ENCODE measurements at places on chromosomes 11 and 22.

DNA sequence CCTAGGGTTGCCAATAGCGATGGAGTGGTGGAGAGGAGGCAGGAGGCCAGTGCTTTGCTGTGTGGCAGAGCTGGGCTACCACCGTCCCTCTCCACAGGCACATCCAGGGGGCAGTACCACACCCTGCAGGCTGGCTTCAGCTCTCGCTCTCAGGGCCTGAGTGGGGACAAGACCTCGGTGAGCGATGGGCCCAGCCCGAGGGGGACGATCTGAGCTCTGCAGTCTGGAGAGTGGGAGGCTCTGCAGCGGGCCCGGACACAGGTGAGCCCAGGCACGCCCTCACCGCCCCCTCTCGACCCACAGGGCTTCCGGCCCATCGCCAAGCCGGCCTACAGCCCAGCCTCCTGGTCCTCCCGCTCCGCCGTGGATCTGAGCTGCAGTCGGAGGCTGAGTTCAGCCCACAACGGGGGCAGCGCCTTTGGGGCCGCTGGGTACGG, 2.5 kb downstream of the PKP3 start:
- no peaks in the 10 kb centered on the region for H3K27me3 ChIP-seq
- DNase-seq: no peak
- H3K4me1 ChIP-seq: peaks cover 37% of the 10 kb centered on the region
- H3K36me3 ChIP-seq: no peaks in the 10 kb centered on the region
- H3K27ac ChIP-seq: no peak overlapping the region
- H3K4me3 ChIP-seq: peak overlapping the region; percentile 36

DNA sequence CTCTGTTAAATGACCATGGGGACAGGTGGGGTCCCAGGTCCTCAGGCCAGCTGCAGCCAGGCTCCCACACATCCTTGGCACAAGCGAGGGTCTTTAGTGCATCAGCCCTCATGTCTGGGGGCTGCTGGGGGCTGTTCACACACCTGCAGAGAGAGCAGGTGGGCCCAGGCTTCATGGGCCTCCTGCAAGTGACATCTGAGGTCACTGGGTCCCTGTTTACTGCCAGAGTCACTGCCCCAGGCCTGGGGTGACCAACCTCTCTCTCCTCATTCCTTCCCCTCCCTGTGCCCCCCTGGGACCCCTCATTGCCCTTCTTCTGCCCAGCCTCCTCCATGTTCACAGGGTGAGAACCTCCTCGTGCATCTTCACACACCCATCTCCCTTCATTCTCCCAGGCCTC, 92.4 kb downstream of the RTL6 start:
- DNase-seq: no peak
- H3K4me3 ChIP-seq: no peak overlapping the region
- no peak overlapping the region for H3K27ac ChIP-seq

GRCh38 chr11:14819596-14819995, 72.4 kb downstream of the CYP2R1 start:
- no peaks in the 10 kb centered on the region for H3K36me3 ChIP-seq
- no peaks in the 10 kb centered on the region for H3K4me1 ChIP-seq
- H3K27ac ChIP-seq: no peak overlapping the region
- no peak overlapping the region for H3K4me3 ChIP-seq

DNA sequence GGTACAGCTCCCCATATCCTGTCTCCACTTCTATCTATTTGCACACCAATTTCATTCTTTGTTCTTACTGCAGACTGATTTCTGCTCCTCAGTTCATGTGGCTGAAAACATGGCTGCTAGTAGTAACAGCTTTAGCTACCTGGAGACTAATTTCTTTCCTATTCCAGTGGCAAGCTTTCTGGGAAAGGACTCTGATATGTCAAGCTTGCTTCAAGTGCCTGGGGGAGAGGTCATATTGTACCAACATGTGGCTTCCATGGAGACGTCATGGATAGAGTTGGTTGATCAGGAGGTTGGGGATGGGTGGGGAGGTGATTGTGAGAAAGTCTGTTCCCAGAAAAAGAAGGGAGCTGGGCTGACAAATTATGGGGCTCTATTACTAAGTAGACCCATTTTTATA, 44.9 kb downstream of the ADM start:
- H3K27me3 ChIP-seq: no peaks in the 10 kb centered on the region
- no peak overlapping the region for H3K4me3 ChIP-seq
- H3K4me1 ChIP-seq: no peaks in the 10 kb centered on the region
- no peak overlapping the region for H3K27ac ChIP-seq
- DNase-seq: peak; percentile 18
- no peaks in the 10 kb centered on the region for H3K36me3 ChIP-seq

DNA sequence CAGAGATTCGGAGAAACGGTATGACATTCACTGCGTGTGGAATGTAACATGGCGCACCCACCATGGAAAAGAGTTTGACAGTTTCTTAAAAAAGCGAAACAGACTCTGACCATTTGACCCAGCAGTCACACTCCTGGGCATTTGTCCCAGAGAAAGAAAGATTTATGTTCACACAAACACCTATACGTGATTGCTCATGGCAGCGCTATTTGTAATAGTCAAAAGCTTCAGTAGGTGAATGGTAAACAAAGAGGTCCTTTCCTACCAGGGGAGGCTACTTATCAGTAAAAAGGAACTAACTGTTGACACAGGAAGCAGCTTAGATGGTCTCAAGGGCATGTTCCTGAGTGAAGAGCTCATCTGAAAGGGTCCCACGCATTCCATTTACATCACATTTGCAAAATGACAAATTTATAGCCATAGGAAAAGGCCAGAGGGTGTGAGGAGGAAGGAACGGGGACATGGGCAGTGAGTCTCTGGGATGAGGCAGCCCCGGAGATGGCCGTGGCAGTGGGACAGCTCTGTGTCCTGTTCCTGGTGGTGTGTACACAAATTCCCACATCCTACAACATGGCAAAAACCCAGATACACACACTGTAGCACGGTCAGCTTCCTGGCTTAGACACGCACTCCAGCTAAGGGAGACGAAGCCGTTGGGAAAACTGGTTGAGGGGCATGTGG, 14.6 kb upstream of the KRTAP5-6 start:
- H3K4me3 ChIP-seq: no peak overlapping the region
- H3K27me3 ChIP-seq: no peaks in the 10 kb centered on the region
- no peak for DNase-seq

GRCh38 chr22:41021613-41022454, 70.6 kb upstream of the EP300 start:
- peak overlapping the region; percentile 98 for H3K27ac ChIP-seq
- H3K27me3 ChIP-seq: no peaks in the 10 kb centered on the region
- peak overlapping the region; percentile 66 for H3K4me3 ChIP-seq
- no peaks in the 10 kb centered on the region for H3K36me3 ChIP-seq

DNA sequence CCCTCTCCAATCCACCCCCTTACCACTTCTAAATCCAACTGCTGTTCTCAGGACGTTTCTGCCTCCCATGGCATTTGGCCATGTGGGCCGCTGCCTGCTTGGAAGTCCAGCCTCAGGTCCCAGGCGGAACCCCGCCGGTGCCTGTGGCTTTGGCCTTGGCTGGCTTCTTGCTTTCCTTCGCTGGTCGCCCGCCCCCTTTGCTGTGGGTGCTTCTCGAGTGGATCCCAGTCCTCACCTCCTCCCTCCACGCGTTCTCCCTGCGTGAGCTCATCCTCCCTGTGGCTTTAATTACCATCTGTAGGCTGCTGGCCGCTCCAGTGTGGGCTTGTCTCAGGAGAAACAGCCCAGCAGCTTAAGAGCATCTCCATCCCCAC, 111.7 kb downstream of the NECTIN1 start:
- peaks cover 11% of the 10 kb centered on the region for H3K4me1 ChIP-seq
- no peak overlapping the region for H3K27ac ChIP-seq
- H3K27me3 ChIP-seq: no peaks in the 10 kb centered on the region
- DNase-seq: no peak

GRCh38 chr11:5809122-5809519, 397 bp downstream of the OR52N2 start:
- no peaks in the 10 kb centered on the region for H3K4me1 ChIP-seq
- H3K36me3 ChIP-seq: no peaks in the 10 kb centered on the region
- no peaks in the 10 kb centered on the region for H3K27me3 ChIP-seq
- DNase-seq: no peak

DNA sequence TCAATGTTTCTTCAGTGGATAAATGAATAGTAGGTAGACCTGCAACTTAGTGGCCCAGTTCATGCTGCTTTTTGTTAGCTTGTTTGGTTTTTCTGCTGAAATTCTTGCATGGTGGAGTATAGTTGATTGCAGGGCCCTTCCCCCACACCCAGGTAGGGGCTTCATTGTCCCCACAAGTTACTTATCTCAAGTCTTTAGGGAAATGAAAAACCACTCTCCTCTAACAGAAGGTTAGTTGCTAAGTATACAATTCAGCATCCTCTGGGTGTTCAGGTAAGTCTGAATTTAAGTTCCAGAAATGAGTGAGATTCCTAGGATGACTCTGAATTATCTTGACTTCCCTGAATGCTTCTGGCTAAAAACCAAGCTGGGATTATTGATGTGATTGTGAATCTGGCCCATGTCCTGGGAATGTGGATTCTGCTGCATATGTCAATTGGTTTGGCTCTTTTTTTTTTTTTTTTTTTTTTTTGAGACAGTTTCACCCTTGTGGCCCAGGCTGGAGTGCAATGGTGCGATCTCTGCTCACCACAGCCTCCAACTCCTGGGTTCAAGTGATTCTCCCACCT, 40.3 kb downstream of the BCL2L13 start:
- no peak for DNase-seq
- peaks cover 1% of the 10 kb centered on the region for H3K36me3 ChIP-seq
- H3K27ac ChIP-seq: no peak overlapping the region
- H3K4me1 ChIP-seq: no peaks in the 10 kb centered on the region

DNA sequence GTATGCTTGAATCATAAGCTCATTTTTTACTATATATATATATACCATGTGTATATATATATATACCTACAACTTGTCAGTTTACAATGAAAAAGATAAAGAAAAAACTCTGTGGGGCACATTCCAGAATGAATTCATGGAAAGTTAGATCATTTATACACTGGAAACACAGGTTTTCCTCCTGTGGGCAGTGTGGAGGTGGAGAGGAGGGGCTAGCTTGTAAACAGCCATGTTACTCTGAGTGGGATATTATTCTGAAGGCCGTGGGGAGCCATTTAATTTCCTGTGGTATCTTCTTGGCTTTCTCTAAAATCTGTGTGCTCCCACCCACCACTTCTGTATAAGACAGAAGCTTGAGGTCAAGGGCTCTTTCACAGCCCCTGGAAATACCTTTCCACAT, 273.4 kb upstream of the MTNR1B start:
- no peak for DNase-seq
- no peaks in the 10 kb centered on the region for H3K36me3 ChIP-seq

DNA sequence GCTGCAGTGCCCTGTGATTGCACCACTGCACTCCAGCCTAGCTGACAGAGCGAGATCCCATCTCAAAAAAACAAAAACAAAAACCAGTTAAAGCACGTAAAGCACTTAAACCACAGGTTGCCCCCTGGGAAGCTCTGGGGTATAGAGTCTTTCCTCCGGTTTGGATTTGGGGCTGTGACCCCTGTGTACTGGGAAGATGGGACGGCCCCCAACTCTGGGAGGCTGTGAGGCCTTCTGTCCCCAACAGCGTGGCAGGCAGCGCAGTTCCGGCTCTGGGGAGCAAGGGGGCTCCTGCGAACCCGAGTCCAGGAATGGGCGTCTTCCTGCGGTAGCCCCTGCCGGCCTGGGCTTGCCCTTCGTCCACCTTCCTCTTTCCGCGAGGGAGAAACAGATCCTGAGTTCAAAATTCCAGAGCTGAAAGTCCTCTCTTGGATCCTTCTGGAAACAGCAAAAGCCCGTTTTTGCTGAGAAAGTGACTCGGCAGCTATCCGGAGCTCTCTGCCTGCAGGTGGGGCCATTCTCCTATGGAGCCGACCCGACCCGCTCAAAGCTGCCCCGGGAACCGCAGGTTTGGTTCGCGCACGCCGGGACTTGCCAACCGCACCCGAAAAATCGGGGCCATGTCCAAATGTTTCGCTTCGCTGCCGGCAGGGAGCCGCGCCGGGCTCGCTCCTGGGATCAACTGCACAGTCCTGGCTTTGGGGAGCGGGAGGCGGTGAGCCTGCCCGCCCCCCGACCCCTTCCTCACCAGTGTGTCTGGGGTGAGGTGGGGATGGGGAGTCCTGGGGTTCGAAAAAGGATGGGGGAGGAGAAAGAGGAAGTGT, 36.3 kb upstream of the POLA2 start:
- H3K27ac ChIP-seq: peak overlapping the region; percentile 63
- DNase-seq: no peak
- no peaks in the 10 kb centered on the region for H3K27me3 ChIP-seq
- peak overlapping the region; percentile 50 for H3K4me3 ChIP-seq
- no peaks in the 10 kb centered on the region for H3K36me3 ChIP-seq
- H3K4me1 ChIP-seq: peaks cover 18% of the 10 kb centered on the region

DNA sequence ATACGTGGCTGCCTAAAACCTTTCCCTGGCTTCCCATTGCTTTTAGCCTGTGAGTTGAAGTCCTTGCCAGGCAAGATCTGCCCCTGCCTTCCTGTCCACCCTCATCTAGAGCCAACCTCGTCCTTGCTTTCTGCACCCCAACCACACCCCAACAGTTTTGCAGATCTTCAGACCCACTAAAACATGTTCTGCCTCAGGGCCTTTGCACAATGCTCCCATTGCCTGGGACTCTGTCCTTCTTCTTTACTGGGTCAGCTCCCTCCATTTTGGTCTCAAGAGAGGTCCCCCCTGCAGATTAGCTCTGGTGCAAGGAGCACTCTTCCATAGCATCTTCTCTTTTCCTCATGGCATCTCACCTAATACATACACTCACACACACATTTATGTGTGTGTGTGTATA, 8.4 kb upstream of the ANAPC15 start:
- H3K4me1 ChIP-seq: no peaks in the 10 kb centered on the region
- H3K4me3 ChIP-seq: no peak overlapping the region
- no peaks in the 10 kb centered on the region for H3K27me3 ChIP-seq
- no peaks in the 10 kb centered on the region for H3K36me3 ChIP-seq
- no peak for DNase-seq

- H3K4me1 ChIP-seq: no peaks in the 10 kb centered on the region
- no peaks in the 10 kb centered on the region for H3K36me3 ChIP-seq
- H3K4me3 ChIP-seq: no peak overlapping the region
- no peaks in the 10 kb centered on the region for H3K27me3 ChIP-seq
- DNase-seq: no peak
Measured at GRCh38 chr22:23085785-23086184, 15.5 kb downstream of the GNAZ start.

DNA sequence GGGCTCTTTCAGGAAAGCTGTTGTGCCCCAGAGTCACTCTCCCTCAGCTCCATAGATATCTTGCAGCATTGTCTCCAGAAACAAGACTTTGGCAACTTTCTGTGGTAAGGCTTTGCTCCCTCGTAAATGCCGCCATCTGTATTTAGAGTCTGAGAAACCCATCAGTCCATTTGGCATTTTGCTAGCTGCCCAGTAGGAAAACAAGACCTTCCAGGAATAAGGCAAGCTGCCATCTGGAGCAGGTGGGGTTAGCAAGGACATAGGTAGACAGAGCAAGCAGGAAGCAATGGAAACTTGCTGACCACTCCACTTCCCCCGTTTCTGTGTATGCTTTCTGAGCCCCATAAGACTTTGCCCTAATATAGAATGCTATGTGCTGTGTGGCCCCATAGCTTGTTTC, 131.9 kb downstream of the SPATA19 start:
- no peaks in the 10 kb centered on the region for H3K36me3 ChIP-seq
- H3K27me3 ChIP-seq: no peaks in the 10 kb centered on the region
- no peak overlapping the region for H3K4me3 ChIP-seq
- DNase-seq: peak; percentile 67
- H3K4me1 ChIP-seq: no peaks in the 10 kb centered on the region
- H3K27ac ChIP-seq: no peak overlapping the region

GRCh38 chr11:103202048-103202651, 92.9 kb downstream of the DYNC2H1 start:
- H3K27ac ChIP-seq: no peak overlapping the region
- H3K4me1 ChIP-seq: no peaks in the 10 kb centered on the region
- H3K36me3 ChIP-seq: peaks cover 25% of the 10 kb centered on the region

- no peaks in the 10 kb centered on the region for H3K27me3 ChIP-seq
- no peaks in the 10 kb centered on the region for H3K36me3 ChIP-seq
- peak overlapping the region; percentile 58 for H3K4me3 ChIP-seq
- H3K4me1 ChIP-seq: peaks cover 67% of the 10 kb centered on the region
- DNase-seq: no peak
- peak overlapping the region; percentile 59 for H3K27ac ChIP-seq
Measured at GRCh38 chr11:88175569-88176075, 379 bp upstream of the RAB38 start.
